ENCODE measurements at places on chromosomes 2 and 18.

- H3K4me3 ChIP-seq = no peak overlapping the region
- no peaks in the 10 kb centered on the region for H3K36me3 ChIP-seq
- no peaks in the 10 kb centered on the region for H3K27me3 ChIP-seq
- H3K4me1 ChIP-seq = no peaks in the 10 kb centered on the region
Measured at GRCh38 chr2:43906448-43907109, 67.8 kb downstream of the ABCG8 start.

DNA sequence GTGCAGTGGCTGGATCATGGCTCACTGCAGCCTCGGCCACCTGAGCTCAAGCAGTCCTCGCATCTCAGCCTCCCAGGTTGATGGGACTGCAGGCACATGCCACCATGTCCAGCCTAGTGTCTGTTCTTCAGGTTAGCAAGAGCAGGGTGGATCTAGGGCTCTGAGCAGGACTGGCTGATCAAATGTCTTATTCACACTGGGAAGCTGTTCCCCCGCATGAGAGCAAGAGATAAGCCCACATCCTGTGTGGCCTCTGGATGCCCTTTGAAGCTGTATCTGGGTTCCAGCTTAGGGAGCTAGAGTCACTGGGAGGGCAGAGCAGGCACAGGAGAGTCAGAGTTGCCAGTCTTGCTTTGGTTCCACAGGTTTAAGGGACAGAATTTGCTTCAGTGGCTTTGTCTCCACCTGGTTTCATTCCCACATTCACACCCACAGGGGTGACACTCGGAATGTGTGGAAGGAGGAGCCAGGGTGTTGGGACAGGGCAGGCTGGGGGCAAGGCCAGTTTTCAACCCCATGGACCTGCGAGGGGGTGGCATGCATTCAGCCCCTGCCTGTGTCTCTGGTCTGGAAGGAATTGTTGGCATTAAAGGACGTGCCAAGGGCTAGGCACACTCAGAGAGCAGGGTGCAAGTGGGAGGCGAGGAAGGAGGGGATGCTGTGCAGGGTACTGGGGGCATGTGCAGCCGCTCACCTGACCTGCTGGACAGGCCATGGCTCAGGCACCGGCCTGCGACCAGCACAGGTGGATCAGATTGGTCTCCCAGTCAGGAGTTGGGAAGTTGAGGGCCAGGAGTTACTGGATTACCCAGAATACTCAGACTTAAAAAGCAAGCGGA is 24.5 kb downstream of the PTPN18 start:
- no peak overlapping the region for H3K27ac ChIP-seq
- H3K4me3 ChIP-seq = no peak overlapping the region
- H3K4me1 ChIP-seq = no peaks in the 10 kb centered on the region
- DNase-seq = no peak

GRCh38 chr18:54393648-54394294 is 36.1 kb downstream of the C18orf54 start:
- H3K4me1 ChIP-seq = no peaks in the 10 kb centered on the region
- H3K27me3 ChIP-seq = no peaks in the 10 kb centered on the region
- DNase-seq = no peak

GRCh38 chr18:32308493-32309120 is 118.8 kb downstream of the MEP1B start:
- H3K4me1 ChIP-seq = no peaks in the 10 kb centered on the region
- no peaks in the 10 kb centered on the region for H3K36me3 ChIP-seq
- H3K4me3 ChIP-seq = no peak overlapping the region
- DNase-seq = peak; percentile 57
- no peaks in the 10 kb centered on the region for H3K27me3 ChIP-seq

DNA sequence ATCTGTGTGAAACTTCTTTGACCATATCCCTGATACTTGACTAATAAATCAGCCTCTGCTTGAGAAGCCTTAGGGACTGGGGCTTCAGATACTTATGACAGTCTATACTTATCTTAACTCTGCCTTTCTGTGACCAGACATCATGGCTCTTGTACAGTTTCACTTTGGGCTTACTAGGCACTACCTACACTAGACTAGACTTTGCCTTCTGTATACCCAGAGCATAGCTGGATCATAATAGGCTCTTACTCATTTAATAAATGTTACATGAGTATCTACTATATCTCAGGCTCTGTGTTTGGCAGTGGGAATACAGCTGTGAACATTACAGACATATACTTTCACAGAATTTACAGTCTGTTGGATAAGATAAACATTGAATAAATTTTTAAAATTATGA is 9.0 kb downstream of the UGP2 start:
- no peak overlapping the region for H3K27ac ChIP-seq
- no peak for DNase-seq
- H3K36me3 ChIP-seq = no peaks in the 10 kb centered on the region
- H3K4me3 ChIP-seq = no peak overlapping the region
- peaks cover 13% of the 10 kb centered on the region for H3K4me1 ChIP-seq

- no peak for DNase-seq
- H3K36me3 ChIP-seq = no peaks in the 10 kb centered on the region
- no peak overlapping the region for H3K4me3 ChIP-seq
- no peak overlapping the region for H3K27ac ChIP-seq
- H3K27me3 ChIP-seq = no peaks in the 10 kb centered on the region
Measured at GRCh38 chr2:98158305-98158704, 71.3 kb downstream of the VWA3B start.

GRCh38 chr2:124664363-124664762 is 639.3 kb downstream of the CNTNAP5 start:
- H3K4me3 ChIP-seq = no peak overlapping the region
- H3K36me3 ChIP-seq = no peaks in the 10 kb centered on the region
- no peak overlapping the region for H3K27ac ChIP-seq
- DNase-seq = no peak

GRCh38 chr18:2304378-2305175 is 266.7 kb downstream of the METTL4 start:
- H3K36me3 ChIP-seq = no peaks in the 10 kb centered on the region
- no peak for DNase-seq
- H3K4me3 ChIP-seq = no peak overlapping the region
- no peak overlapping the region for H3K27ac ChIP-seq
- no peaks in the 10 kb centered on the region for H3K27me3 ChIP-seq

DNA sequence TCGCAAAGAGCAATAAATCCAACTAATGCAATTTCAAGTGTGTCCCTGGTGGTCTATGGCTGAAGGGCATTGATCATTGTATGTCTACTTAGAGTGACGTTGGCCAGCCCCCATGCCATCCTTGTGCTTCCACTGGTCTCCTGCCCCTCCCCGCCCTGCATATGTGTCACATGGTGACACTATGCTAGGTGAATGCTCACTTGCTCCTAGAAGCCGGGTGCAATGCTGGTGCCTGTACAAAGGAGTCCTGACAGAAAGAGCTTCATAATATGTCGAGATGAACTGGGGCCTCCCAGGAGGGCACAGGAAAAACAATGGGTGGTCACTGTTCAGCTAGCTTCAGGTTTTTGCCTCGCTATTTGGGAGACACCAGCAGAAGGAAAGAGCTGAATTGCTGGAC is 5.9 kb upstream of the TRABD2A start:
- no peak overlapping the region for H3K27ac ChIP-seq
- H3K4me3 ChIP-seq = no peak overlapping the region
- DNase-seq = no peak

DNA sequence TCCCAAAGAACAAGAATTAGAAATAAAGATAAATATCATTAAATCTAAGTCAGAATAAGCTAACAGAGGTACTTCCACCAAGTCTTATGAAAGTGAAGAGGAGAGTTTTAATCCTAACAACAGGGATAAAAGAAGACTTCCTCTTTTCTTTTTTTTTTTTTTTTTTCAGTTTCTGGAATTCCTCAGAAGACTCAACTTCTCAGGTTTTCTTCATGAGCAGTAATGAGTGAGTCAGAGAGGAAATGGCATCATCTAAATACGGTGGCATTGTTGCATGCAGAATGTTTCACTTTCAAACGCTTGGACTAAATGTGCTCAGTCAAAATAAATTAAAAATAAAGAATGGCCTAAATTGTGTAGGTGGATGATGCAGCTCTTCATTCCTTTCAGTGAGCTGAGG is 45.6 kb upstream of the ARHGAP15 start:
- no peak overlapping the region for H3K4me3 ChIP-seq
- H3K4me1 ChIP-seq = no peaks in the 10 kb centered on the region
- H3K27me3 ChIP-seq = no peaks in the 10 kb centered on the region
- DNase-seq = no peak

GRCh38 chr2:10185046-10185445 is 62.5 kb downstream of the RRM2 start:
- no peaks in the 10 kb centered on the region for H3K36me3 ChIP-seq
- H3K4me1 ChIP-seq = no peaks in the 10 kb centered on the region
- H3K4me3 ChIP-seq = no peak overlapping the region
- DNase-seq = no peak

DNA sequence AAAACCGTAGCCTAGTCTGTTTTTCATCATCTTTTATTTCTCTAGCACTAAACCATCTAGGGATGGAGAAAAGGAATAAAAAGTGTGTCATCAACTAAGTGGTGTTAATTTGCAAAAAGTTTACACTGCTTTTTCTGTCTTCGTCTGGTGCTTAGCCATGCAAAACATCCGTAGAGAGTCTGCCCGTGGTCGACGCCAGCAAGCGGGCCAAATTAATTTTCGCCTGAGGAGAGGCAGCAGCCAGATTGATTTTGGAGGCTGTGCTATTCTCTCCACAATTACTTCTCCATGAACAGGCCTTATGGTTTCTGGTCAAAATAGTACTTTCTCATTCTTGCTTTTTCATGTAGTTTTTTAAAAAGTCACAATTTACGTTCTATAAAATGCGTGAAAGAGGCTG is 46.3 kb downstream of the TNFRSF11A start:
- no peaks in the 10 kb centered on the region for H3K4me1 ChIP-seq
- H3K27me3 ChIP-seq = no peaks in the 10 kb centered on the region
- no peak overlapping the region for H3K4me3 ChIP-seq
- no peak for DNase-seq
- no peaks in the 10 kb centered on the region for H3K36me3 ChIP-seq

GRCh38 chr2:124264551-124265091 is 239.5 kb downstream of the CNTNAP5 start:
- no peak overlapping the region for H3K4me3 ChIP-seq
- H3K27me3 ChIP-seq = no peaks in the 10 kb centered on the region
- H3K36me3 ChIP-seq = no peaks in the 10 kb centered on the region
- H3K27ac ChIP-seq = no peak overlapping the region

- no peak overlapping the region for H3K27ac ChIP-seq
- H3K4me3 ChIP-seq = no peak overlapping the region
- no peak for DNase-seq
- no peaks in the 10 kb centered on the region for H3K36me3 ChIP-seq
- H3K27me3 ChIP-seq = no peaks in the 10 kb centered on the region
Measured at GRCh38 chr2:228466851-228467250, 285.4 kb upstream of the SPHKAP start.

- no peak for DNase-seq
- no peaks in the 10 kb centered on the region for H3K27me3 ChIP-seq
- no peak overlapping the region for H3K4me3 ChIP-seq
- H3K4me1 ChIP-seq = no peaks in the 10 kb centered on the region
- no peak overlapping the region for H3K27ac ChIP-seq
- no peaks in the 10 kb centered on the region for H3K36me3 ChIP-seq
Measured at GRCh38 chr2:18066894-18067293, 188.4 kb downstream of the KCNS3 start.

DNA sequence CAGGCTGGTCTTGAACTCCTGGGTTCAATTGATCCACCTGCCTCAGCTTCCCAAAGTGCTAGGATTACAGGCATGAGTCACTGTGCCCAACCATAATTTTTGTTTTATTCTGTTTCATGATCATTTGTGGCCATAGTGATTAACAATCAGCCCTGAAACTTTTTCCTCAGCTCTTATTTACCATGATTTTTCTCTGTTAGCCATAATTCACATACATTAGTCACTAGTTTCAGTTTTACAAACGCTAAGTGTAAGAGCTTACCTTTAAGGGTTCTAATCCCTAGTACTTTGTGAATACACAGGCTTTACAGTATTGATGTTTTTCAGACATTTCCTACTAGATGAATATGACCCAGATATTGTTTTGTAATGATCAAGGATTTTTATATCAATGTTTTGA is 216.1 kb downstream of the DPP4 start:
- no peaks in the 10 kb centered on the region for H3K27me3 ChIP-seq
- H3K4me1 ChIP-seq = no peaks in the 10 kb centered on the region
- H3K27ac ChIP-seq = no peak overlapping the region
- H3K36me3 ChIP-seq = no peaks in the 10 kb centered on the region
- DNase-seq = no peak

DNA sequence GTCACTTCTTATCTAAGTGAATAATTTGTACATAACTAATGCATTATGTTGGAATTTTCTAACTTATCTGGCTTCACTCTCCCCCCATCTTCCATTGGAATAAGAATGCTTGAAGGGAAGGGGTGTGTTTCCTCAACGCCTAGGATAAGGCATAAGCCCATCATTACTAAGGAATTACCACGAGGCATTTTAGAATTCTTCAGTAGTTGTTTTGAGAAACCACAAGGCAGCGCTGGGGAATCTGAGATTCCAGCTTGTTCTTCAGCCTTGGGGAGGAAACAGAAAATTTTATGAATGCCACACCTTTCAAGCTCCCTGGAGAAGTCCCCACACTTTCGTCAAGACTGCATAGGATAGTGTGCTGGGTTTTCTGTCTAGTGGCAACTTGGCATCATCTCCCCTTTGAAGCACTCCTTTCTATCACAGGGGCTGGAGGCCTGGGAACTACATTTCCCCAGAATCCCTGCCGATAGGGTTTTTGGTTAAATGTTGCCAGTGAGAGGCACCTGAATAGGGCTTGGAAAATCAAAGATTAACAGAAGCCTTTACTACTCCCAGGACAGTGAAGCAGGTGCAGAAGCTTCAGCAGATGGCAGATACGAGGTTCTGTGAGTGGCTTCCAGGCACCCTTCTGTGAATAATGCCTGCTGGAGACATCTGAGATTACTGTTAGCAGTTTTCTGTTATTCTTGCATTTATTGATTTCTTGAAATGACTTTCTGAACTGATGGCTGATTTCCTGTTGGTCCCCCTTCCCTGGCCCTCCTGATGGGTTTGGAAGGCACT is 192.7 kb upstream of the REV1 start:
- no peak overlapping the region for H3K4me3 ChIP-seq
- no peak overlapping the region for H3K27ac ChIP-seq
- H3K36me3 ChIP-seq = no peaks in the 10 kb centered on the region
- DNase-seq = no peak
- no peaks in the 10 kb centered on the region for H3K4me1 ChIP-seq

- DNase-seq = no peak
- peaks cover 10% of the 10 kb centered on the region for H3K4me1 ChIP-seq
- no peaks in the 10 kb centered on the region for H3K27me3 ChIP-seq
- H3K4me3 ChIP-seq = no peak overlapping the region
- no peaks in the 10 kb centered on the region for H3K36me3 ChIP-seq
Measured at GRCh38 chr2:217650716-217651360, 352.0 kb downstream of the TNS1 start.

DNA sequence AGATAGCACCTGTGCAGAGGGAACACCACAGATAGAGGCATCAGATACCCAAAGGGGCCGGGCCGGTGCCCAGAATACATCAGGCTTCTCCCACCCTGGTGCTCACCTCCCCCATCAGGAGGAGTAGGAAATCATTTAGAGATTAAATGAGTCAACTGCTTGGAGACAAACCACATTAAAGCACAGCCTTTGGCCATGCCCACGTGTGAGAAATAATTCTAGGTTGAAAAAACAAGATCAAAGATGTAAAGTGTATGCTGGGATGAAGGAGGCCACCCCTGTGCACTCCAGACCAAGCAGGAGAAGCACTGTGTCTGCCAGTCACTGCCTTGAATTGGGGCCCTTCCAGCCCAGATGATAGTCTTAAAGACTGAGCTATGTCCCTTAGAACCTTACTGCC is 152.8 kb upstream of the ACAA2 start:
- DNase-seq = no peak
- H3K4me1 ChIP-seq = no peaks in the 10 kb centered on the region
- no peak overlapping the region for H3K27ac ChIP-seq
- no peaks in the 10 kb centered on the region for H3K36me3 ChIP-seq
- H3K4me3 ChIP-seq = no peak overlapping the region

GRCh38 chr2:85861180-85861579 is 27.6 kb downstream of the ST3GAL5 start:
- no peak overlapping the region for H3K4me3 ChIP-seq
- no peaks in the 10 kb centered on the region for H3K4me1 ChIP-seq
- DNase-seq = no peak
- H3K27ac ChIP-seq = no peak overlapping the region
- H3K36me3 ChIP-seq = no peaks in the 10 kb centered on the region

All from uterus (tissue), 4 donors.